ENCODE measurements at places on chromosomes 2 and 18.

DNA sequence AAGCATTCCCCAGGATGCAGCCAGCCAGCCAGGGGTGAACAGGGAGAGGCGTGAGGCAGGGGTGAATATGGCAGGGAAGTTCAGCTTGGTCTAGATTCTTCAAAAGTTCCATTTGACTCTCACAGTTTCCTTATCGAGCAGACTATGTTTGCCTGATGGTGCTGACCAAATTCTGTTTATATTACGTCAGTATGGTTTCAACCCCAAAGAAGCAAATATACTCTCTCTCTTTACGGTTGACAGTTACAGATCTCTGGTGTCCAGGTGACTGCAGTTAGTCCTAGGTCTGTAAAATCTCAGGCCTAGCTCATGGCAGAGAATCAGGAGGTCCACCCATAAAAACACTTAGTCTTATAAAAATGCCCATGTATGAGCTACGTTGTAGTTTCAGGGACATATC lies 38.3 kb upstream of the DNMT3A start:
- no peak for DNase-seq

- peak; percentile 25 for DNase-seq
Observed at GRCh38 chr2:239519089-239519920, 118.5 kb upstream of the HDAC4 start.

DNA sequence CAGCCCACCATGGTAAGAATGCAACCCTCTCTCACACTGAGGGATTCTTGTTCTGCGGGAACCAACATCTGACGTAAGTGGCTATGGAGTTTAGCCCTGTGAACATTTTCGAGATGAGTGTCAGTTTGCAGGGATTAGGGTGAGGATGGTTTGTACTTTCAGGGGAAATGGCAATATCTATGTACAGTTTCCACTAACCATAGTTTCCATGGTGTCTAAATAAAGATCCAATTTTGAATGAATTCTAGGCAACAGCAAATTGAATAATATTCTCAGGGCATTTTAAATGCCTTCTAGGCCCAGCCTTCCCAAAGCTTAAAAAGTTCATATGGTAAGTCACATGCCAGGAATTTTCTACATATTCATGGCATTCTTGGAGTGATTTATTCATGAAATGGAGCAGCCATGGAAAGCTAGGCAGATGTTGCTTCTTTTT lies 105.4 kb upstream of the MMADHC start:
- no peak for DNase-seq

GRCh38 chr2:3172265-3172935 lies 205.2 kb downstream of the EIPR1 start:
- peak; percentile 64 for DNase-seq

GRCh38 chr2:70362661-70363060 lies 60.8 kb upstream of the FAM136A start:
- no peak for DNase-seq

- no peak for DNase-seq
Observed at GRCh38 chr2:14828968-14829367, 196.5 kb downstream of the LRATD1 start.

- no peak for DNase-seq
Observed at GRCh38 chr2:172446474-172447063, 19.2 kb downstream of the ITGA6 start.

- no peak for DNase-seq
Observed at GRCh38 chr18:23702606-23703005, 13.4 kb downstream of the LAMA3 start.

DNA sequence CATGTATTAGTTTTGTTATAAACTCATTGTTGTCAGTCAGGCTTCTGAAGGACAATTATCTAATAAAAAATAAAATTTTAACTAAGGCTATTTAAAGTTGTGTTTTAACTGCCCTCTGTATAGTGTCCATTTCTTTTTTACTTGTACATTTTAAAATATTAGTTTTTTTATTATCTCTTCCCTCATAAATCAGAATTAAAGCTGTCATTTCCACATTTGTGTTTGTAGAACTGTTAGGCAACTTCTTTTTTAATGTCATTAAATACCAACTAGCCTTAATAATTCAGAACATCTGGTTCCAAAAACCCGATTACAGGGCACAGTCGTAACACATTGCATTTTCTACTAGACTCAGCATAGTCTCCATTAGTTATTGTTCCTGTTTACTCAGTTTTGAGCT lies 1749.0 kb upstream of the CELF4 start:
- DNase-seq = no peak

DNA sequence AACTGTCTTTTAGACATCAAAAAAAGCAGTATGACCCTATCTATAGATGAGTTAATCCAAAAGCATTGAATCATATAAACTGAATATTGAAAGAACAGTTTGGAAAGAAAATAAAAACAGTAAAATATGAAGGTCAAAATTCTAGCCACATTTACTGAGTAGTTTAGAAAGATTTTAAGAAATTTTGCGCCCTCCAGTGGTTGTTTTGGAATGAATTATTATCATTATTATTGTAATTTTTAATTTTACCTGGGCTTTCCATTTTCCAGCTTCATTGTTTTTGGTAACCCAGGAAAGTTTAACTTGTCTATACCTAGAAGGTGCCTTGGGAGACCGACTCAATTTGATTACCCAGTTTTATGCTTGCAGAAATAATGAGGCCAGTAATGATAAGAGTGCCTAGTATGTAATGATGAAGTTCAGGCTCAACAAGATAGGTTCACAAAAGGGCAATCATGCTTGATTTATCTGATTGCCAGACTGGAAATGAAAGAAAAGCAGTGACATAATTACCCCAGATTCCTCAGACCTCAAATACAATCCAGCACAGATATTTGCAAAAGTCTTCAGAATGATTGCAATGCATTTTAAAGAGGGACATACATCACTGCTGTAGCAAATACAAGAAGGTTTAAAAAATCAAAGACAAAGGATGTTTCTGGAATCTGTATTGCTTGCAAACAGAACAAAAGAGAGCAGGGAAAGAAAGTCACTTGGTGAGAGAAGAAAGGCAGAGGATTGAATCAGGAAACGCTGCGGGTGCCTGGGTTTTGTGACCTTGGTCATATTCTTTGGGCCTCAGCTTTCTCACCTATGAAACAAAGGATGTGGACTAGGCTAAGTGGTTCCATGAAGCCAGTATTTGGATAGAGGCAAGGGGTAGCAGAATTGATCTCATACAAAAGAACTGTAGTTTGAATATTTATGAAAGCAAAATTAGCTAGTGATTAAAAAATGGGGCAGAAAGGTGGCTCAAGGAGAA lies 153.8 kb downstream of the MAP2 start:
- peak; percentile 11 for DNase-seq

DNA sequence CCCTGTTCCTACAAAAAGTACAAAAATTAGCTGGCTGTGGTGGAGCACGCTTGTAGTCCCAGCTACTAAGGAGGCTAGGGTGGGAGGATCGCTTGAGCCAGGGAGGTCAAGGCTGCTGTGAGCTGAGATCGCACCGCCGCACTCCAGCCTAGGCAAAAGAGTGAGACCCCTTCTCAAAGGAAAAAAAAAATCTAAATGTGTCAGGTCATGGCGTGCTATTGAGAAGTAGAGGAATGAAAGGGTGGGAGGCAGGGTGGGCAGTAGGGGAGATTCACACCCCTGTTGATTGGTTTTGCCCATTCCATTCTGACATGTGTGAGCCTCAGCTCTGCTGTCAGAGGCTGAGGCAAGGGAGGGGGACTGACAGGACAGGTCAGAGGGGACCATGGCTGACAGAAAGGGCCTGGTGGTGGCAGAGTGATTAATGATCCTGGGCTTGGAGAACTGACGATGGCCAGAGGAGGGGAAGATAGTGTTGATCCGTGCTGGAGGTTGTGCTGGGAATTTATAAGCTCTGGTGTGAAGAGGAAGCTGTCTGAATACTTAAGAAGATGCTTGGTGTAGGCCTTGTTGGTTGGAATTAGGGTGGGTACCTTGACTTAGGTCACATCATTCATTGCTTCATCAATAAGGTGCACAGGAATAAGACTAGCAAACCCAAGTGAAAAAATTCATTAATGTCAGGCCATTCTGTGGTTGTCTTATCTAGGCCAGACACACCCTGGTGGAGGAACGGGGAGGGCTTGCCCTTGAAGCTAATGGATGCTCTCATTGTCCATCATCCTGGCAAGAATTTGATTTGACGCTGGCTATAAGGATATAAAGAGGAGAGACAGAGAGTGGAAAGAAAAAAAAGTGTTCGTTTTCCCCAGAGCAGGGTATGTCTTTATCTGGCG lies 19.1 kb upstream of the SMARCAL1 start:
- no peak for DNase-seq

- DNase-seq = no peak
Observed at GRCh38 chr18:48929941-48930713, 20.6 kb downstream of the SMAD7 start.

GRCh38 chr2:100211521-100211920 lies 69.1 kb upstream of the AFF3 start:
- no peak for DNase-seq

- no peak for DNase-seq
Observed at GRCh38 chr18:24428709-24429108, 2.2 kb downstream of the IMPACT start.

DNA sequence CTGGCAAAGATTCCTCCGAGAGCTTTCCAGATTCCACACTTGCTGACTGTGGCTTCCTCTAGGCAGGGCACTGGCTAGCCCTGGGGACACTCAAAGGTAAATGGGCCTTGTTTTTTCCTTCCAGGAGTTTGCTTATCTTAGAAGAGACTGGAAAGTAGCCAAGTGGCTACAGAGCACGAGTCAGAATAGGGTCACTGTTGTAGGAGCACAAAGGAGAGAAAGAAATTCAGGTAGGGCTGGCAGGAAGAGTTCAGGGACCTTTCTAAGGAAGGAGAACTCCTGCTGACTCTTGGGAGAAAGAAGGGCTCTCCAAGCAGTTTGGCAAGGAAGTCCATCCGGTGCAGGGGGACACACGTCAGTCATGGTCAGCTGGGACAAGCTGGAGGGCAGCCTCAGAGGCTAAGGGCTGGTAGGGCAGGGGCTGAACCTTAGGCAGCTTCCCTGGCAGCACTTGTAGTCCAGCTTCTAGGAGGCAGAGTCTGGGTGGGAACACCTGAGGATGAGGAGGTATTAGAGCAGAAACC lies 39.5 kb downstream of the NIFK start:
- DNase-seq = no peak

DNA sequence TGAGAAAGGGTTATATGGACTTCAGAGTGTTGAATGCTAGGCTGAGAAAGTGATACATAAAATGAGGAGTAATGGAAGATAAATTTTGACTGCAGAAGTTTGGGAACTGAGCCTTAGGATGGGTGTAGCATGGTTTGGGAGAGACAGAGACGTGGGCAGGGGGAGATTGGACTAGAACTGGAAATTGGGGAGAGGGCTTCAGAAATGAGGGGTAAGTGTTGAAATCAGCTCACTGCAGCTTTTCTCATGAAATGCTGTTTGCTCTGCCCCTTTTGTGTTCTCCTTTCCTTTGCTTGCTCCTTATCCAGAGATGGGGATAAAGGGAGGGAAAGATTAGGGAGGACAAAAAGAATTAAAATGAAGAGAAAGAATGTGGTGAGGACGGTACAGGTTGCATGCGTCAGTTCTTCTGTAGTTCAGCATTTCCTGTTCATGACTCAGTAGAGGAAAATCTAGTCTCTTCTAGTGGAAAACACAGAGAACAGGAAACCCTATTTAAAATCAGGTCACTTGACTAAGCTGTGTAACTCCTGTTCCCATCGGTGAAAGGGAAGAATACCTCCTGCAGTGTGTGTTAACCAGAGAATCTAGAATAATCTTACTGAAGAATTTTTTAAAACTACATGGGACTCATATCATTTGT lies 105.6 kb downstream of the CRIM1 start:
- DNase-seq = no peak

- DNase-seq = no peak
Observed at GRCh38 chr18:74396171-74397169, 60.6 kb downstream of the DIPK1C start.

- no peak for DNase-seq
Observed at GRCh38 chr18:8722946-8723820, 17.8 kb downstream of the MTCL1 start.

DNA sequence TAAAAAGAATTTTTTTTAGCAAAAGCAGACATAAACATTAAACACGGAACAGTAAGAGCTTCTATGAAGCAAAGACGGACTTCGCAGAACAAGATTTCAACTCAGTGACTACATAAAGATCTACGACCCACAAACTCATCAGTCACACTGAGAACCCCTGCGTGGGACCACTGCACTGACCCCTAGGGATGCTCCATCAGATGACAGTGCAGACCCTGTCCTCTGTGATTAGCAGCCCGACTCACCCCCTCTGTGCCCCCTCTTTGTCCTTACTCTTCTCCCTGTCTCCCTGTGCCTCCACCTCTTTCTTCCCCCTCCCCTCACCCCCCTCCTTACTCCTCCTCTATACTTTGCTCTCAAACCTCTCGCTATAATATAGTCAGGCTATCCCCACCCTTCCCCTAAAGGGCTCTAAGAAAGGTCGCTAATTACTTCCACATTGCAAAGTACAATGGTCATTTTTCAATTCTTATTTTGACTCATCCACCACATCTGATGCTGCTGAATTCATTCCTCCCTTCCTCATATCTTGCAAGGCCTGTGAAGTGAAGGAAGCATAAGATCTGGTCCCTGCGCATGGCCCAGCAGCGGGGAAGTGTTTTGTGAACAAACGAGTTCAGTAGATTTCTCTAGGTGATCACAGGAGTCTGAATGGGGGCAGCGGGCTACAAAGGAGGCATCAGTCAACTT lies 89.3 kb downstream of the CABYR start:
- DNase-seq = no peak

DNA sequence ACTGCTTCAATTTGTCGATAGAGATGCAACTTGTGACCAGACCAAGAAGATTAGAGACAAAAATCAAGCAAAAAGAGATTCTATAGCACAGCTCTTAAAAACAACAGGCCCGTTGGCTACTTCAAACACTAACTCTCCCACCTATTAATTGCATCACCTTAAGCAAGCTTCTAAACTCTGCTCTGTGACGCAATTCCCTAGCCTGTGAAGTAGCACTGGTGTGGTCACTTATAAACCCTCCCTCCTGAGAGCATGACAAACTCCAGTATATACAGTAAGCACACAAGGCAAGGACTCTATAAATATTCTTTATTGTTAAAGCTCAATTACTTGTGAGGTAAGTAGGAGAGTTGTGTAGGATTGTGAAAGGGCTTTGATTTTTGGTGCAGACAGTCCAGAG lies 72.3 kb downstream of the CMPK2 start:
- DNase-seq = no peak

GRCh38 chr2:203855274-203855673 lies 12.3 kb upstream of the CTLA4 start:
- DNase-seq = no peak

GRCh38 chr2:220999356-220999755 lies 572.7 kb downstream of the EPHA4 start:
- DNase-seq = no peak

DNA sequence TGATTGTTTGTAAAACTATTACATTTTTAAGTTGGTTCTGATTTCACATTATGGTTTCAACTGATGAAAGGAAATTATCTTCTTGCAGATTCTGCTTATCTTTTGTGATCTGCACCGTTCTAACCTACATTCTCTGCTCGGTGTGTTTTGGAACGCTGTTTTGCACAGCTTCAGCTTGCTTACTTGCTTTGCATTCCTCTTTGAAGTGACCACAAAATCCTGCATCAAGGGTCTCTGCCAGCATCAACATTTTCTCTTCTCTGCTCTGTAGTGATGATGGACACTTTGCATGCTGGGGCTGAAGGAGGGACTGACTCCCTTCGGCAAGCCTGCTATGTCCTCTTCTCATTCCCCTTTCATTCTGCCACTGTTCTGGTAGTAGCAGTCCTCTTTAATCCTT lies 485.2 kb downstream of the FBXO15 start:
- no peak for DNase-seq

- DNase-seq = peak; percentile 92
Observed at GRCh38 chr18:58669731-58670378, 1.4 kb upstream of the MALT1 start.

Measured in NCI-H345 (cell line).